ENCODE measurements at places on chromosomes 13 and 19.
A peak's percentile ranks its signal among the peaks of the same experiment; 100 is the strongest.

- DNase-seq, result no peak
Observed at GRCh38 chr19:2690856-2691255, 11.6 kb downstream of the GNG7 start.

- no peak for DNase-seq
Observed at GRCh38 chr13:90766386-90766902, 581.0 kb upstream of the MIR17HG start.

DNA sequence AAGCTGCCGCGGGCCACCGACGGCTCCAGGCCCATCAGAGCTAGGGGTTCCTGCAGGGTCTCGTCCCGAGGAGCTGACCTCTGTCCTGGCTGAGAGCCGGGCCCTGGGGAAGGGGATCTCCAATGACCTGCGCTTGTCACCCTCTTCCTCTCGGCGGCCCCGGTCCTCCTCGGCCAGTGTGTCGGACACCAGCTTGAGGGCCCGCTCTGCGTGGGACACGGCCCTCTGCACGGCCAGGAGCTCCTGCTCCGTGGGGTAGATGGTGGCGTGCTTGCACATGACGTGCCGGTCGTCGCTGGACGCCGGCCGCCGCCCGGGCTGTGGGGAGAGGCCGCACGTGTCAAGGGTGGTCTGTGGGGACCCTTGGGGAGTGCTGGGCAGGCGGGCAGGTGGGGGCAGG, 32.7 kb upstream of the MATK start:
- DNase-seq, result no peak

- DNase-seq, result no peak
Observed at GRCh38 chr19:18894254-18895037, 1.5 kb downstream of the CERS1 start.

- no peak for DNase-seq
Observed at GRCh38 chr19:6662702-6663101, 7.3 kb downstream of the TNFSF14 start.

GRCh38 chr13:33182729-33183128, 102.8 kb downstream of the STARD13 start:
- DNase-seq, result no peak

DNA sequence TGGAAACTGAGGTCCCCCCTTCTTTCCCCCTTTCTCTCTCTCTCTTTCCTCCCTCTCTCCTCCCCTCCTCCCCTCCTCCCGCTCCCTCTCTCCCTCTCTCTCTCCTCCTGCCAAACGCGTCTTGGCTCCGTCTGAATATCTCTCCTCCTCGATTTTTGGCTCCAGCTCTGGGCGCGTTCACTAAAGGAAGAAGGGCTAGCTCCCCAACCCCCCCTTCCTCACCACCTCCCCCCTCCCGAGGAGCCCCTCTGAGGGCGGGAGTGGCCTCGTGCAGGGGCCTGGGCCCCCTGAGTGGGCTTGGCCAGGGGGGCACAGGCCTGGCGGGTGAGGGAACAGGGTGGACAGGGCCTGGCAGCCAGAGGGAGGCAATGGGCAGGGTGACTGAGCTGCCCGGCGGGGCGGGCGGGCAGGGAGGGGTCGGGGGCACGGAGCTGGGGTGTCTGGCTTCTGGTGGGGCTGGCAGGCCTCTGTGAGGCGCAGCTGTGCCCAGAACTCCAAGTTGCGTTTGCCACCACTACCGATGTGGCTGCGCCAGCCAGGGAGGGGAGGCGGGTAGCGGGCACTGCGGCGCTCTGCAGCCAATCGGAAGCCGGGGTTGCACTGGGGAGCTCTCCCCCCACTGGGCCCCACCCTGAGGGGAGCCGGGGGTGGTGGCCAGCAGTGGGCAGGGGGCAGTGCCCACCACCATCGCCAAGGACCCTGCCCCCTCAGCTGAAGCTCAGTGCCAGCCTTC, 7.1 kb downstream of the NFIX start:
- DNase-seq, result no peak

DNA sequence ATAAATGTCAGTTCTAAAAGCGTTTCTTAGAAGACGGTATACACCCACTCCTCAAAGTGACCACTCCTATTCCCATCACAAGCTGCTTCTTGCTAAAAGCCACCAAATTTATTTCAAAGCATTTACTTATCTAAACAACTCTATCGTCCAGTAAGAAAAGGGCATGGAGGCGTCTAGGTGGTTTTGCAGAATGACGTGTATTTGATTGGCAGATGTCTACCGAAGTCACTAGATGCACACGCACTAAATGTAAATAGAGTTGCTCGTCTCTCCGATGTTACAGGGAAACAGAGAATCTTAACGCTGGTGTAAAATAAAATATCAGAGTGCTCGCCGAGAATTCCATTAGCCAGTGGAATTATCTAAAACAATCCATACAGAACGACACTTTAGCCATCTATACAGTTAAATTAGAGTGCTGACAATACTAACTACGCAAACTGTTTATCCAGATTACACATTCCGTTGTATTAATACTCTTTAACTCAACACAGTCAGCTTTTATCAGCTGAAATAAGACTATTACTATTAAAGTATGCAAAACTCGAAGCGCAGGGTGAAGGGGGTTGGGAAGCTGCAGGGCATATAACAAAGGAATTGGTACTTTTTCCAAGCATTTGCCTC, 1.9 kb downstream of the KLF12 start:
- DNase-seq, result peak; percentile 22

DNA sequence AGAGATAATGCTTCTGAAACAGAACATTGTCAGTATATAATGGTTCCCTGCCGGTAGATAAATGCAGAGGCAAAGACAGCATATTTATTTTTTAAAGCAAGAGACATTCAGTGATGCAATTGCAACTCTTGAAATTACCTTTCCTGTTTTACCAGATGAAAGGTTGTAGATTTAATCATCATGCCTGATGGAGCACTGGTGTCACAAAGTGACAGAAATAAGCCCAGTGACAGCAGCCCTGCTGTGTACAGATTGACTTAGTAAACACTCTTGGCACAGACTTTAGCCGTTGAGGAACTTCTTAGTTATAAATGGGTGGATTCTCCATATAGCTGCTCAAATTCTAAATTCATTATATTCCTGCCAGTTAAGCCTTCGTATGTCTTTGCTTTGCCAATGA, 172.5 kb downstream of the ITGBL1 start:
- DNase-seq, result no peak

- no peak for DNase-seq
Observed at GRCh38 chr19:16677055-16677454, 16.1 kb downstream of the TMEM38A start.

GRCh38 chr13:114151031-114151430, 18.6 kb upstream of the RASA3 start:
- DNase-seq, result no peak

DNA sequence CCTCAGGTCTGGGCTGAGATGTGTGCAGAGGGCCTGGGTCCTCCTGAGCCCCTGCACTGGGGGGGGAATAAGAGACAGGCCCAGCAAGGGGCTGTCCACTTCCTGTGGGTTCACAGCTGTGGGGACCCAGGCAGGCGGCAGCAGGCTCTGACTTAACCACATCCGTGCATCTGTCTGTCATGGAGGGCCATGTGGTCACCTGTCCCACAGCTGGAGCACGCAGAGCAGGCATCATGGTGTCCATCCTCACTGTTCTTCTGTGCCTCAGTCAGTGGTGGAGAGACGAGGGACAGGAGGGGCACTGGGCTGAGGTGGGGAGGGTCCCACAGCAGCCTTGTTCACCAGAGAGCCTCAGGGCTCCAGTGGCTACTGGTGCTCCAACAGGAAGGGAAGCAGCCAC, 16.3 kb upstream of the KIR3DL3 start:
- peak; percentile 19 for DNase-seq

- DNase-seq, result no peak
Observed at GRCh38 chr19:37304884-37305255, 66.0 kb upstream of the ZNF527 start.

DNA sequence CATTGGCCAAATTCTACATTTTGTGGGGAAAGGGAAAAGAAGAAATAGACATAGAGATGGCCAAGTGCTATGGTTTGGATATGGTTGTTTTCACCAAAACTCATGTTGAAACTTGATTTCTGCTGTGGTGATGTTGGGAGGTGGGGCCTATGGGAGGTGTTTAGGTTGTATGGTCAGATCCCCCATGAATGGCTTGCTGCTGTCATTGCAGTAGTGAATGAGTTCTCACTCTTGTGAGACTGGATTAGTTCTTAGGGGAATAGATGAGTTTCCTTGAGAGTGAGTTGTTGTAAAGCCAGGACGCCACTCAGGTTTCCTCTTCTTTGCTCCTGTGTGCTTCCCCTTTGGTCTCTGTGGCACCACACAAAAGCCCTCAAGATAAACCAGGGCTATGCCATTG, 242.6 kb upstream of the RFC3 start:
- no peak for DNase-seq

DNA sequence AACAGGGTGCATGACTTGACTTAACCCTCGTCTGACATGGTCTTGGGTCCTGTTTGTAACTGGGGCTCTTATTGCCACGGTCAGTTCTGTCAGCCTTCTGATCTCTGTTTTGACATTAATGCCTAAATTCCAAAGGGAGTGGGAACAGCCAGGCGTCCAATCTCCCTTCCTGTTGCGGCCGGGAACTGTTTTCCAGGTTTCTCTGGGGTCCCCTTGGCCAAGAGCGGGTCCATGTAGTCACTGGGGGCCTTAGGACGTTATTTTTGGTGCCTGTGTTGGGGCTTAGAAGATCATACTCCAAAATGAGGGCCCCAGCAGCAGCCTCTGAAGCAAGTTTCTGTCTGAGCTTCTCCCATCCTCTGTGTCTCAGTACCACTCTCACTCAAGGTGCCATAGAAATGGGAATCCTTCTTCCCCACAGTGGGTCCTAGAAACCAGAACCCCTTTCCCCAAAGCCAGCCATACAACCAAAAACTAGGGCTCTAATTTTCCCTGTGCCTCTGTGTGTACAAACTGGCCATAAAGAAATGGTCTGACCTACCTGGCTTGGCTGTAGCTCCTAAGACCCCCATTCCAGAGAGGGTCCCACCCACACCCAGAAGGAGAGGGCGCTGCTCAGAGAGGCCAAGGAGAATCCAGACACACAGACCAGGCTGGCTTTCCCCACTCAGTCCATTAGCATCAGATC, 50.4 kb downstream of the C13orf46 start:
- DNase-seq, result no peak

DNA sequence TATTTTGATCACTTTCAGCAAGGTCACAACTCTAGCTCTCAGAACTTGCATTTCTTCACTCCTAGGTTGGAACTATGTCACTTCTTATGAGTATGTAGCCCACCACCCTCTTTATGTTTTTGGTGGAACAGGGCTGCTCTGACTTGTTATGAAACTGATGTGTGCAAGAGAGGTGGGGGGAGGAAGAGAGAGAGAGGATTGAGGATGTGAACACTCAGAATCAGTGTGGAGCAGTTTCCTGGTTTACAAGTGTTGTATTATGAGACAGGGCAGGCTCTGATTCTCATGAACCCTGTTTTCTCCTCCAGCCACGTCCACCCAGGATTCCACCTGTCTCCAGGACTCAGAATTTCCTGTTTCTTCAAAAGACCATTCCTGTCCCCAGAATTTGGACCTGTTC, 16.1 kb downstream of the ZNF317 start:
- no peak for DNase-seq

GRCh38 chr13:50548586-50548985, 294.9 kb downstream of the DLEU7 start:
- DNase-seq, result no peak

GRCh38 chr19:44692379-44692721, 6.6 kb upstream of the CEACAM16 start:
- no peak for DNase-seq

GRCh38 chr13:62250501-62251201, 835.0 kb upstream of the PCDH20 start:
- no peak for DNase-seq

DNA sequence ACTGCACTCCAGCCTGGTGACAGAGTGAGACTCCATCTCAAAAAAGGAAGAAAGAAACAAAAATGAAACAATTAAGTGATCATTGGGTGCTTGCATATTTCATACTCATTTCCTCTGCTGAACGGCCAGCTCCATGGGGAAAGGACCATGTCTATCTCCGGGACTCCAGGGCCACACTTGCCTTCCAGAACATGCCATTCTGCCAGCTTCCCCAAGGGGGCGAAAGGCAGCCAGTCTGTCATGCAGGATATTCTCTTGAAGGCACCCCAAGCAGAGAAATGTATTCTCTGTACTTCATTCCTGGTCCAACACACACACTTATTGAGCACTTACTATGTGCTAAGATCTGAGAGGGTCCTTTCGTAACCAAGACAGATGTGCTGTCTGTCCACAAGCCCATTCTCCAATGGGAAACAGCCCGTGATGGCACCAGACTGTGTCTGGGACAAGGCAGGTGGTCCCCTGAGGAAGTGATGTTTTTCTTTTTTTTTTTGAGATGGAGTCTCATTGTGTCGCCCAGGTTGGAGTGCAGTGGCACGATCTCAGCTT, 10.2 kb upstream of the CARM1 start:
- DNase-seq, result no peak

GRCh38 chr13:98937911-98938381, 39.9 kb downstream of the DOCK9 start:
- DNase-seq, result no peak

- no peak for DNase-seq
Observed at GRCh38 chr13:51976423-51976822, 34.8 kb downstream of the ATP7B start.

DNA sequence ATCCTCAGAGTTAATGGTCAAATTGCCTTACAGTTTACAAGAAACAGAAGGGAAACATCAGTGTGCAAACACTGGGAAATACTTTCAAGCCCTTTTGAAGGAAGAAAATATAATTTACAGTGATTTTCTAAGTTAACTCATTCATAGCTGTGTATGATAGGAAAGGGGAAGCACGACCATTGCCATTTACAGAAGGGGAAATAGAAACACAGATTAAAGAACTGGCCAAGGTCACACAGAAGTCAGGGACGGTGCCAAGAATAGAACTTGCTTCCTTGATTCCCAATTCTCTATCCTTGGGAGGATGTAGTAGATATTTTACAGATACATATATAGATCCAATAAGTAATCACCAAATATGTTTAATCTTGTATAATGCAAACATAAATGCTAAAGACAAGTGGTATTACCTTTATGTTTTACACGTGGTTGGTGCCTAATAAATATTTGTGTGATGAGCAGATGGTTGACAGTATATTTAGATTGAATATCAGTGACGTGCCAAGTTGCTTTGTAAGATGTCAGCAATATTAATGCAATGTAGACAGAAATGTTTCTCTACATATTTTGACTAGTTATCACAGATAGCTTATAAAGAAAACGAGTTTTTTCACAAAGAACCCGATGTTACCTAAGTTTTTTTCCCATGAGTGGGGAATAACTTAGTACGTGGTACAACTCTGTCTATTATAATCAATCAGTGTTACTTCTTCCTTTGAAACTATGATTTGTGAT, 73.1 kb downstream of the FLT1 start:
- DNase-seq, result no peak
